Sciatic nerve (tissue), 2 donors: ENCODE measurements at places on chromosomes 5 and 9. TPM values are rescaled to one million over a fixed set of nuclear protein-coding genes. Genes with fewer than 3 reads are reported as not detected.

DNA sequence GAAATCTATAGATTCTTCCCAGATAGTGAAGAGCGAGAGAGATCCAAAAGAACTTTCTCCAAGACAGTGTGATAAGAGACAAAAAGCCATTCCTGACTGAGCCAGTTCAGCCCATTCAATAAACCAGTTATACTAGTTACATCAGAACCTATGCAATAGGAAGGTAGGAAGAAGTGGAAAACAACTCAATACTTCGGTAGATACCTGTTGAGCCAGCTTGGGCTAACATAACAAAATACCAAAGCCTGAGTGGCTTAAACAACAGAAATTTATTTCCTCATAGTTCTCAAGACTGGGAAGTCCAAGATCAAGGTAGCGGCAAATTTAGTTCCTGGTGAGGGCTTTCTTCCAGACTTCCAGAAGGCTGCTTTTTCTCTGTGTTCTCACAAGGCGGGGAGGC, 214.5 kb upstream of the GRAMD2B start:
- DNase-seq = no peak

PCDHAC2 gene
- total RNA-seq = 2.4 TPM

- DNase-seq = no peak
Observed at GRCh38 chr5:80736730-80737129, 81.9 kb upstream of the DHFR start.

GTF2H2C gene
- 29.9 TPM for total RNA-seq

GRCh38 chr9:125812403-125812802, 65.2 kb downstream of the PBX3 start:
- no peak for DNase-seq

TMC1 gene
- total RNA-seq = 0.36 TPM

- DNase-seq = no peak
Observed at GRCh38 chr9:135887021-135887507, 20.3 kb downstream of the CAMSAP1 start.

DNA sequence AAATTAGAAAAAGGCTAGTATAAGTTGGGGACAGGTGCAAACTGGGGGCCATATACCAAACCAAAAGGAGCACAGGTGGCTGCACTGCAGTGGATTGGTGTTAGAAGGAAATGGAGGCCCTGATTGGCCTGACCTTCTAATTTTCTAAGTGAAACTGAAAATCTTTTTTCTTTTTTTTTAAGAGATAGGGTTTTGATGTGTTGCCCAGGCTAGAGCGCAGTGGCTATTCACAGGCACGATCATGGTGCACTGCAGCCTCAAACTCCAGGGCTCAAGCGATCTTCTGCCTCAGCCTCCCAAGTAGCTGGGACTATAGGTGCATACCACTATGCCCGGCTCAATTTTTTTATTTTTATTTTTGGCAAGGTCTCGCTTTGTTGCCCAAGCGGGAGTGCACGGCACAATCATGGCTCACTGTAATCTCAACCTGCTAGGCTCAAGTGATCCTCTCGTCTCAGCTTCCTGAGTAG, 9.8 kb upstream of the CCDC69 start:
- DNase-seq = no peak

DNA sequence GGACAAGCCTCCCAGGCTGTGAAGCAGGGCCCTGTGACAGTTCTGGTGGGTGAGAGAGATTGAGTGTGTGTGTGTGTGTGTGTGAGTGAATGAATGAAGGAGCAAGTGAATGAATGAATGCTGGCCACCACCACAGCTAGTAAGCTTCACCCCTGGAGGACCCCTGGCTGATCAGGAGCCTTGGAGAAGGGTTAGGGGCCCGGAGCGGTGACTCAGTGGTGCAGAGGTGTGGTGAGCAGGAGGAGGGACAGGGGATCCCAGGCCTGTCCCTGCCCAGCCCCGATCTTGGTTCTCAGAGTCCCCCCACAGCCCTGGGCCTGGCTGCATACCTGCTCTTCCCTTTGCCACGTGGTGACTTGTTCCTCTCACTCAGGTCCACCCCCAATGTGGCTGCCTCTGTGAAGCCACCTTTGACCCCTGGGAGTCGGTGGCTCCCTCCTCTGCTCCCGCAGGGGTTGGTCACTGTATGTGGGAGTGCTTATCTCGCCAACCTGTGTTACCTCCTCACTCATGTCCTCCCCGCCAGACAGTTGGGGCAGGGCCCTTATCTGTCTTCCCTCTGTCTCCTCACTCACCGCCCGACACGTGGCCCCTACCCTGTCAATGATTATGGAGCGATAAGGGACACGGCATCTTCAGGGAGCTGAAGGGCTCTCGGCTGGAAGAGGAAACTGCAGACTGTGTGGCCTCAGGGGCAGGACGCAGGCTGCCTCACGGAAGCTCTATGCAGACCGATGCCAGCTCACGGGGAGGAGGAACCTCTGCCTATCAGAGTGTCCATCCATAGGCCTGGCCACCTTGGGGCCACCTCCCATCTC, 99.9 kb upstream of the PITX1 start:
- DNase-seq = no peak

DNA sequence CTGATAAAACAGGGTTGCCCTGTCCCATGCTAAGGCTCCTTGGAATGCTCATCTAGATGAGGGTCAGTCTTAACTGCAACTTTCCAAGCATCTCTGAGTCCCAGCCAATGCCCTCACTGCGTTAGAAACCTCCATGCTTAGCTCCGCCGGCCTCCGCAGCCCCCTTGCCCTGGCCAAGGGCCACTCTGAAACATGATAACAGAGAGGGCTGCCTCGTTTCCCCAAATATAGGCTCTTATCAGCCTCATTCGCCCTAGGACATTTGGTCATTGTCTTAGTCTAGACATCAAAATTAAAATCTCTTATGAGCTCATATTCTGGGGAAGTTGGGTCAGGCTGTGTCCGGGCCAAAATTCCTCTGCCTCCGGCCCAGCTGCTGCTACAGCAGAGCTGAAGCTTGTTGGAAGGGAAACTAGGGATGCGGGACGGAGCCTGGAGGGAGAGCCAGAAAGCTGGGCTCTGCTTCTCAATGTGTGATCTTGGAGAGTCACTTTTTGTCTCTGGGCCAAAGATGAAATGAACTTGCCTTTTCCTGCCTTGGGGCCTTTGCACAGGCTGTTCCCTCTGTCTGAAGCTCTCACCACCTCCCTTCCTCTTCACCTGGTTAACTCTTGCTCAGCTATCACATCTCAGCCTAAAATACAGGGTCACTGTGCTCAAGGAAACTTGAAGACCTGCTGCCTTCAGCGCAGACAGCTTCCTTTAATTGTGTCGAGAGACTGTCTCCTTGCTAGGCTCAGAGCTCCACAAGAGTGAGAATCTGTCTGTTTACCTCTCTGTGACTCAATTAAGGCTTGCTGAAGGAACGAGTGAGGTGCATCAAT, 191.3 kb downstream of the RGS3 start:
- DNase-seq = peak; percentile 74

DNA sequence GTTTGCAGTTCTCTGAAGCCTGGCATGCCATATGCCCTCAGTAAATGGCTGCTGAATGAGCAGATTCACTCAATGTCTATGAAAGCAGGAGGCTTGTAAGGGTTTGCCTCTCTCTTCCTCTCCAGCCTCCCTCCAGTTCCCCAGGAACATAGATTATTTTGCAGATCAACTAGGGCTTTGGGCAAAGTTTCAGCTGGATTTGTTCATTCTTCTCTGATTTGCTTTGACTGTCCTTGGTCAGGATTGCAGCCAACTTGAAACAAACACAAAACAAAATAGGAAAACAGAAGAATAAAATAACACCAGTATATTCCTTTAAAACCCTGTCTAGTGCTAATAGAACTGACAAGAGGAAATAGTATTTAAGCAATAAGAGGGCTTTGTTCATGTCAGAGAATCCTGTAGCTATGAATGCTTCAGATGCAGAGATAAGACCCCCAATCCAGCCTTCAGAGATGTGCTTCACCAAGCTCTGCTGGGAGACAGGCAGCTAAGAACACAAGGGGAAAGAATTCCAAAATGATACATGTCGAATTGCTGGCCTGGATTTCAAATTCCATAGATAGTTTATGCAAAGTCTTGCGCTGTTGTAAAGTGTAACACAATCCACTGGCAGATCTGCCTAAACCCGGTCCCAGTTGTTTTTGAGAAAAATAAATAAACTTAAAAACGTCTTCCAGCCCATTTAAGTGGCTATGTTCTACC, 174.3 kb downstream of the PAPPA start:
- no peak for DNase-seq
